ENCODE measurements at places on chromosomes 4 and X.

GRCh38 chr4:152085657-152086056 is 324.9 kb upstream of the GATB start:
- no peak overlapping the region for H3K27ac ChIP-seq
- H3K27me3 ChIP-seq: no peaks in the 10 kb centered on the region
- H3K4me3 ChIP-seq: no peak overlapping the region
- H3K36me3 ChIP-seq: no peaks in the 10 kb centered on the region
- no peaks in the 10 kb centered on the region for H3K4me1 ChIP-seq

GRCh38 chr4:137124278-137124932 is 407.9 kb downstream of the PCDH18 start:
- H3K4me3 ChIP-seq: peak overlapping the region; percentile 31
- H3K27me3 ChIP-seq: no peaks in the 10 kb centered on the region
- no peaks in the 10 kb centered on the region for H3K4me1 ChIP-seq
- H3K36me3 ChIP-seq: no peaks in the 10 kb centered on the region
- H3K27ac ChIP-seq: no peak overlapping the region

- H3K27ac ChIP-seq: no peak overlapping the region
- no peaks in the 10 kb centered on the region for H3K36me3 ChIP-seq
- H3K4me3 ChIP-seq: no peak overlapping the region
- DNase-seq: no peak
These were observed 146.7 kb downstream of the TET2 start for GRCh38 chr4:105293360-105293759.

- H3K27me3 ChIP-seq: no peaks in the 10 kb centered on the region
- H3K27ac ChIP-seq: peak overlapping the region; percentile 13
- H3K4me1 ChIP-seq: peaks cover 18% of the 10 kb centered on the region
- no peak for DNase-seq
- H3K36me3 ChIP-seq: no peaks in the 10 kb centered on the region
These were observed 156.4 kb downstream of the AMELX start for GRCh38 chrX:11449613-11450012.

DNA sequence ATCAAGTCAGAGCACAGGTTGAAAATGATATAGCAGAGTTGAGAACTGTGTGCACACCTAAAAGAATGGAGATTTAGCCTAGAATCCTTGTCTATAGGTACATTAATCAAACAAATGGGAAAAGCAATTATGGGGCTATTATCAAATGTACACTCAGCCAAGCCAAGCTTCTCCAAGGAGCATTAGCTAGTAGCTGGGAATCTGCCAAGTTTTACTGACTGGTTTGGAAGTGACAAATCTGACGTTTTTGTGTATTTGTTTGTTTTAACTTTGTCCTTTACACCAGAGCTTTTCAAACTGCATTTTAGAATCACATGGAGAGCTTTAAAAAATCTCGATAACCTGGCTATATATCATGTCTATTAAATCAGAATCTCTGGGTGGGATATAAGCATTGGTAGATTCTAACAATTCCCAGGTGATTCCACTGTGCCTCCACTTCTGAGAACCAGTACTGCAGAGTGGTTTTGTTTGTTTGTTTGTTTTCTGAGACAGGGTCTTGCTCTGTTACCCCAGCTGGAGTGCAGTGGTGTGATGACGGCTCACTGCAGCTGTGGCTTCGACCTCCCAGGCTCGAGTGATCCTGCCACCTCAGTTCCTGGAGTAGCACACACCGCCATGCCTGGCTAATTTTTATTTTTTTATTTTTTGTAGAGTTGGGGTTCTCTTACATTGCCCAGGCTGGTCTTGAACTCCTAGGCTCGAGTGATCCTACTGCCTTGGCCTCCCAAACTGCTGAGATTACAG is 279.8 kb downstream of the UNC5C start:
- no peaks in the 10 kb centered on the region for H3K36me3 ChIP-seq
- H3K27ac ChIP-seq: no peak overlapping the region
- no peak overlapping the region for H3K4me3 ChIP-seq
- no peaks in the 10 kb centered on the region for H3K4me1 ChIP-seq
- no peaks in the 10 kb centered on the region for H3K27me3 ChIP-seq
- no peak for DNase-seq

DNA sequence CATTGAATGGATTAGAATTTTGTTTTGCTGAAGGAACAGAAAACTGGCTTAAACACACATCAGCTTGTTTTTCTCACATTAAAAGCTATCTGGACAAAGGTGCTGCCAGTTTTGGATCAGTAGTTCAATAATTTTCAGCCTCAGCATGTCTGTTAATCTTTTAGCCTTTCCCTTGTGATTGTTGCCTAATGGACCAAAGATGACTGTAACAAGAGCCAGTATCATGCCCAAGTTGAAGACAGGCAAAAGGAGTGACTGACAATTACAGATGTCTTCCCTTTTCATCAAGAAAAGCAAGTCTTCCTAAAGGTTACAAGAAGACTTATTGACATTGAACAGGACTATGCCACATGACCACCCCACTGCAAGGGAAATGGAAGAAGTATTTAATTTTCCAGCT is 419.7 kb downstream of the MAPK10 start:
- H3K4me1 ChIP-seq: no peaks in the 10 kb centered on the region
- H3K27me3 ChIP-seq: no peaks in the 10 kb centered on the region
- no peak for DNase-seq
- no peak overlapping the region for H3K4me3 ChIP-seq

- H3K4me3 ChIP-seq: no peak overlapping the region
- no peaks in the 10 kb centered on the region for H3K36me3 ChIP-seq
- DNase-seq: no peak
- H3K27ac ChIP-seq: no peak overlapping the region
These were observed 83.4 kb upstream of the KLHL13 start for GRCh38 chrX:118199997-118200396.

DNA sequence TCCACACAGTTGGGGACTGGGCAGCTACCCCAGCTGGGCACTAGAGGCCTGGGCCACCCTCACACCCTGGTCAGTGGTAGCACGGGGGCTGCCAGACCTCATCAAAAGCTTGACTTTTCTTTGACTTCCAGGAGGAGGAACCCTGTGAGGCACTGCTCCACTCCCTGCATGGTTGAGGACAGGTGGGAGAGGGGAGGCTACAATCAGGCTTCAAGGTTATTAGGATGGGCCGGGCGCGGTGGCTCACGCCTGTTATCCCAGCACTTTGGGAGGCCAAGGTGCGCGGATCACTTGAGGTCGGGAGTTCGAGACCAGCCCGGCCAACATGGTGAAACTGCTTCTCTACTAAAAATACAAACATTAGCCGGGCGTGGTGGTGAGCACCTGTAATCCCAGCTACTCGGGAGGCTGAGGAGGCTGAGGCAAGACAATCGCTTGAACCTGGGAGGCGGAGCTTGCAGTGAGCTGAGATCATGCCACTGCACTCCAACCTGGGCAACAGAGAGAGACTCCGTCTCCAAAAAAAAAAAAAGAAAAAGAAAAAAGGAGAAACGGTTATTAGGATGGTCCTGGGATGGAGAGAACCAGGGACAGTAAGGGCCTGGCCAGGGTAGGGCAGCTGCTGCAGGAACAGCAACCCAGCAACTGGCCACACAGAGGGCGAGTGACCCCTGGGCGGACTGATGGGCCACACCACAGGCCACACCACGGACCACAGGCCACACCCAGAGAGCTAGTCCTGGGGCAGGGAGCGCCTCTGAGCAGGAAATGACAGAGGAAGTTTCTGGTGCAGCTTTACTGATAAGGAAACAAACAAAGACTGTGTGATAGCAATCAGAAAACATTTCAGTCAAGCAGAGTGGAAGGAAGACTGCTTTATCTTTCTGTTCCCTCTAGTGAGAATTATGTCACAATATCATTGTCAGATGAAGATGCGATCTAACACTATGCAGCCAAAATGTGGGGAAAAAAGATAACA is 20.5 kb upstream of the OPN1LW start:
- no peaks in the 10 kb centered on the region for H3K27me3 ChIP-seq
- H3K4me1 ChIP-seq: no peaks in the 10 kb centered on the region
- DNase-seq: no peak
- H3K4me3 ChIP-seq: no peak overlapping the region
- no peaks in the 10 kb centered on the region for H3K36me3 ChIP-seq

DNA sequence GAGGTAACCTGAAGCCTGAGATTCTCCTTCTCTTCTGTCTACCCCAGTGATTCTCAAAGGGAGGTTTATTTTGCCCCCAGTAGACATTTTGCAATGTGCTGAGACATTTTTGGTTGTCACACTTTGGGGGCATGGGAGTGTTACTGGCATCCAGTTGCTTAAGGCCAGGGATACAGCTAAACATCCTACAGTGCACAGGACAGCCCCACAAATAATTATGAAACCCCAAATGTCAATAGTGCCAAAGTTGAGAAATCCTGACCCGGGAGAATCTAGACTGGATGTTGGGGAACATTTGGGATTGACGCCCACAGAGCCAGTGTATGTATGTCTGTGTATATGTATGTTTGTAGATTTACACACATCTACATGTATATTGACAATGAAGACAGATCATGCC is 13.2 kb downstream of the MID1 start:
- no peaks in the 10 kb centered on the region for H3K4me1 ChIP-seq
- no peak for DNase-seq
- no peaks in the 10 kb centered on the region for H3K27me3 ChIP-seq
- no peak overlapping the region for H3K27ac ChIP-seq
- H3K36me3 ChIP-seq: no peaks in the 10 kb centered on the region

GRCh38 chr4:92969650-92970379 is 666.0 kb downstream of the GRID2 start:
- no peaks in the 10 kb centered on the region for H3K27me3 ChIP-seq
- DNase-seq: no peak
- H3K4me3 ChIP-seq: no peak overlapping the region
- H3K36me3 ChIP-seq: no peaks in the 10 kb centered on the region
- H3K4me1 ChIP-seq: no peaks in the 10 kb centered on the region
- H3K27ac ChIP-seq: no peak overlapping the region

DNA sequence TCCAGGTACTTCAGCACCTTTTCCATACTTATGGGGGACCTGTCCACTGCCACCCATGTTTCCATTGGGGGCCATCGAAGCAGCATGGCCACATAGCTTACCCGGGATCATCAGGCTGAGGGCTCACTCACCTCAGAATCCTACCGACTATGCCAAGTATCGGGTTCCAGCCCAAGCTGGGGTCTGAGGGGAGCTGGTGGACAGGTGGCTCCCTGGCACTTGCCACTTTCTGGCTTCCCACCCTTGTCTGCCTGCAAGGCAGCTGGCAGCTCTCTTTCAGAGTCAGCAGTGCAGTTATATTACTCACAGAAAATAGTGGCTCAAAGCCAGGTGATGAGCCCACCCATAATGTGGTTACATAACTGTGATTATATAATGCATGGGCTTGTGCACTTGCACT is 1153.8 kb downstream of the STIM2 start:
- no peak overlapping the region for H3K27ac ChIP-seq
- no peaks in the 10 kb centered on the region for H3K36me3 ChIP-seq
- no peaks in the 10 kb centered on the region for H3K4me1 ChIP-seq
- no peaks in the 10 kb centered on the region for H3K27me3 ChIP-seq
- H3K4me3 ChIP-seq: no peak overlapping the region

DNA sequence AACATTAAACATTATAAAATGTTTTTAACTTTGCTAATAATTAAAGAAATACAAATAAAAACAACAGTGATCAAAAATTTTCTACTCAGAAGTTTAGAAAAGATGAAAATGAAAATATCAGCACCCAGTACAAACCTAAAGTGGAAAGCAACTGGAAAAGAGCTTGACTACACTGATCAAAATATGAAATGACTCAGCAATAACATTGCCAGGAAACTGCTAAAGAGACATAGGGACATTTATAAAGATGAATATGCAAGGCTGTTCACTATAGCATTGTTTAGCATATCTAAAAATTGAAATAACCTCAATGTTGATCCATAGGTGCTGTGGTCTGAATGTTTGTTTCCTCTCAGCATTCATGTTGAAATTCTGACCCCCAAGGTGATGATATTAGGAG is 88.5 kb upstream of the NOCT start:
- H3K27ac ChIP-seq: no peak overlapping the region
- H3K4me3 ChIP-seq: no peak overlapping the region
- DNase-seq: no peak

GRCh38 chr4:5156682-5157081 is 105.4 kb downstream of the STK32B start:
- H3K4me3 ChIP-seq: no peak overlapping the region
- H3K27ac ChIP-seq: no peak overlapping the region
- H3K36me3 ChIP-seq: no peaks in the 10 kb centered on the region

GRCh38 chr4:151067316-151067970 is 32.0 kb upstream of the RPS3A start:
- DNase-seq: no peak
- H3K27me3 ChIP-seq: no peaks in the 10 kb centered on the region
- no peak overlapping the region for H3K27ac ChIP-seq
- H3K4me1 ChIP-seq: no peaks in the 10 kb centered on the region

DNA sequence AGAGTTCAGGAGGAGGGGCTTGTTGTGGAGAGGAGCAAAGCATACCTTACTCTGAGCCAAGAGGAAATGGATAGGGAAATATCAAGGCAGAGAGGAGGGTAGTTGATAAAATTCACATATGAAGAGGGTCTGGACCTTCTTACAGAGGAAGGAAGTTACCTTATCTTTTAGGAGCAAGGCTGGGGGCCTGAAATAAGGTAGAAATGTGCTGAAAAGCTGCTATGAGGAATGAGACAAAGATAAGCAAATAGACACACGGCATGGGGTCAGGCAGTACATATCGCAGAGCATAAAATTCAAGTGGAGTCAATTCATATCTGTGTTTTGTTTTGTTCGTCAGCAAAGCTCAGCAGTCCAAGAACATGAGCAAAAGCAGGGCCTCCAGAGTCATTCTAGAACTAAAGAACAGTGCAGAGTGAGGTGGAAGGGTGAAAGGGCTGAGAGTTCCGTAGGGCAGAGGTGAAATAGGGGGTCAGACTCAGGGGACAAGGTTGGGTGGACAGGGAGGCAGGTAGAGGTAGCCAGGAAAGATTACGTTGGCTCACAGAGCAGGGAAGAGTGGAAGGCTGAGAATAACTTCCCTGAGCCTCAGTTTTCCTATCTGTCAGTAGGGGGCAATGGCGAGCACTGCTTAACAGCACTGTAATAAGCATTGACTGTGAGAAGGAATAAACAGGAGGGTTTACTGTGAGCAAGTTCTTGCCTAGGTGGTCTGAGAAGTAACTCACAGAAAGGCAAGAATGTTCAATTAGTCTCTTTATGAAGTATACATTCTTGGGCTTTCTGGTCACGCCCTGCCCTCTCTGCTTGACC is 9.2 kb downstream of the VSIG4 start:
- no peak overlapping the region for H3K4me3 ChIP-seq
- H3K36me3 ChIP-seq: no peaks in the 10 kb centered on the region
- H3K4me1 ChIP-seq: no peaks in the 10 kb centered on the region

GRCh38 chr4:7020856-7021255 is 22.3 kb upstream of the TADA2B start:
- H3K4me3 ChIP-seq: no peak overlapping the region
- H3K27ac ChIP-seq: no peak overlapping the region
- H3K4me1 ChIP-seq: no peaks in the 10 kb centered on the region
- no peak for DNase-seq
- peaks cover 35% of the 10 kb centered on the region for H3K36me3 ChIP-seq

DNA sequence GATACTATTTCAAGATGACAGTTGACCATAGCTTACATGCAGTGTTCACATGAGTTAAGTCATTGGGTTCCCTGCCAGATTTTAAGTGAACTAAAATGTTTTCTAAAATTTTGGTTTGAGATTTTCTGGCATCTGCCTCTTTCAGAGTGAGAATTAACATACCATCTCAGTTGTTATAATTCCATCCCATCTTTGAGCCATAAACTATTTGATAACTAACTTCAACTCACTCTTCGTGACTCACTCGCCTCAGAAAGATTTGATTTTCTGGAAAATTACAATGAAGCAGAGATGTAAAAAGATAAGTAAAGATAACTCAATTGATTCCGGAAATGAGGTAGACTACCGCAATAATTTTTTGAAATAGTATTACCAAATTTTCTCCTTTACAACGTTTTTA is 61.8 kb downstream of the HMGB2 start:
- H3K27me3 ChIP-seq: no peaks in the 10 kb centered on the region
- peaks cover 1% of the 10 kb centered on the region for H3K4me1 ChIP-seq
- no peak overlapping the region for H3K4me3 ChIP-seq
- no peak overlapping the region for H3K27ac ChIP-seq
- H3K36me3 ChIP-seq: no peaks in the 10 kb centered on the region
- no peak for DNase-seq

Data from esophagus squamous epithelium (tissue), 5 donors.